Stimulated activated CD4-positive, alpha-beta T cell treated with anti-CD3 and anti-CD28 coated beads, Interleukin-15, amount 100 ng/mL, for 24 hours (primary cell): ENCODE measurements at places on chromosomes 13 and 19.

- no peak for DNase-seq
These were observed 1433.0 kb downstream of the UQCRFS1 start for GRCh38 chr19:27779954-27780353.

DNA sequence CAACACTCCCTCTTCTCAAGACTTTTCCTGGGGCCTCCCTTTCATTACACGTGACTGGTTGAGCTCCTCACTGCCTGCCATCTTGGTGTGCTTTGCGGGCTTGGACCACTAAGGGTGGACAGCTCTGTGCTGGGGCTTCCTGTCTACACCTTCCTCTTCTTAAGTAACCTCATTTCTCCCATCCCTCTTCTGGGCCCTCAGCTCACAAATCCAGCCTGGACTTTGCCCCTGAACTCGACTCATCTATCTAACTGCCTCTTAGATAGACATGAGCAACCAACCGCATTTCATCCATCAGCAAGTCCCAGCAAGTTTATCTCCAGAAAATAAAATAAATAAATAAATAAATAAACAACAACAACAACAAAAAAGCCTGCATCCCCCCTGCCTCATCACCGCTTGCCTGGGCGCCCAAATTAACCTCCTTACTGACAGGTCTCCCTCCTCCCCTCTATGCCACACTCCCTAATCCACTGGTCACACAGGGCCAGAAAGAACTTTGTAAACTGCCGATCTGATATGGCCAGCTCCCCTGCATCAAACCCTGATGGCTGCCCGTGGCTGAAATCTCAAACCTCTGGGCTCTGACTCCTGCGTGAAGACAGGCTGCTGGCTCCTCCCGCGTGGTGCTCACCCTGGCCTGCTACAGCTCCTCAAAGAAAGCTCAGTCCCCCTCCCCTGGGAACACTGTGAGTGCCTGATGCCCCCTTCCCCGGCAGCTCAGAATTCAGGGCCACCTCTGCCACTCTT, 7.8 kb downstream of the ISOC2 start:
- DNase-seq, result no peak

DNA sequence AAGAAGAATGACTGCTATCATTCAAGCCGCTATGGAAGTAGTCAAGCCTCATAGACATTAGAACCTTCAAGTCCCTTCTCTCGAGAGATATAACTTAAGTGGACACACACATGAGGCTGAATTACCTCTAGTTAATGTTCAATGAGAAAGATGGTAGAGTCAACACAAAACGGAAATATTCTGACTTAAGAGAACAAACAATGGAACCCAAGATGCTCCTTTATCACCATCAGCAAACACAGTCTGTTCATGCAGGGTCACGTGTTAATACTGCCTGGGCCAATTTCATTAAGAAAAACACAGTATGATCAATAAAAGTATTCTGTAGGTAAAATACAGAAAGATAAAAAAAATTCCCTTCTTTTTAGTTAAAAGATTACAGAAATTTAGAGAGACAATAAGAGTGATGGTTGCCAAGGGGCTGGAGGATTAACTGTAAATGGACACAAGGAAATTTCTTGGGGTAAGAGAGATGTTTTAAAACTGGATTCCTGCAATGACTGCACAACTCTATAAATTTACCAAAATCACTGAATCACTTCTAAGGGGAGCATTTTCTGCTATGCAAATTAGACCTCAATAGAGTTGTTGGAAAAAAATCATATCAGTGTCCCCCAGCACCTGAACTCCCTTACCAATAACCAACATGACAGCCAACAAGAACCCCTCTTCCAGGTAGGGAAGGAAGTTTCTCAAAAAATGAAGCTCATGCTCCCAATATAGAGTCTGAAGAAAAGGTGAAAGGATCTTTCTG, 256.6 kb downstream of the ABCC4 start:
- no peak for DNase-seq

DNA sequence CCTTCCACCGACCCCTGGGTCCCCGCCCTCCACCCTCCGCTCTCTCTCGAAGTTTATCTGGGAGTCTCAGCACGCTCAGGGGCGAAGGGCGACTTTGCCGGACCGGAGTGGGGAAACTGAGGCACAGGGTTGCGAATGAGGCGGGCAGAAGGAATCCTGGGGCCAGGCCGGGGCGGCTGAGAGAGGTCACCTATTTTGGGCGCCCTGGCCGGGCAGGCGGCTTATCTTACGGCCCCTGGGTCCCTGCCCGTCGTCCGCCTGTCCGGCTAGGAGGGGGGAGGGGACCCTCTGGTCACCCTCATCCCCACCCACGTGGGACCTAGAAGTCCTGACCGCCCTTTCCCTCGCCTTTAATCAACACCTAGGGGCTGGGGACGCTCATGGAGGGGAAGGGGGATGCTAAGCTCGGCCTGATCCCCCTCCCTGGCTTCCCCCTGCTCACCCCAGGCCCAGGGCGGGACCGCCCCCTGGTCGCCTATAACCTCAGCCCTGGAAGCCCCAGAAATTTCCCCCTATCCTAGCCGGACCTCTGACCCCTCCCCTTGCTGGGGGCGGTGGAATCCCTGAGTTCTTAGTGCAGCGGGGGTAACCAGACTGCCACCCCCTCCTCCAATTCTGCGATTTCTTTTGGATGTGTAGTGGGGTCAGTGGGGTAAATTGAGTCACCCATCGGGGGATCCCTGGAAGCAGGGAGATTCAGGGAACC, 556 bp downstream of the TRIP10 start:
- DNase-seq, result peak; percentile 48

- DNase-seq, result no peak
These were observed 780.1 kb downstream of the SLITRK6 start for GRCh38 chr13:85019121-85019520.
